ENCODE measurements at places on chromosomes 6 and 20. TPM values are rescaled to one million over a fixed set of nuclear protein-coding genes. Genes with fewer than 3 reads are reported as not detected.

GRCh38 chr6:129251669-129252376 lies 368.9 kb downstream of the LAMA2 start:
- DNase-seq: no peak

DNA sequence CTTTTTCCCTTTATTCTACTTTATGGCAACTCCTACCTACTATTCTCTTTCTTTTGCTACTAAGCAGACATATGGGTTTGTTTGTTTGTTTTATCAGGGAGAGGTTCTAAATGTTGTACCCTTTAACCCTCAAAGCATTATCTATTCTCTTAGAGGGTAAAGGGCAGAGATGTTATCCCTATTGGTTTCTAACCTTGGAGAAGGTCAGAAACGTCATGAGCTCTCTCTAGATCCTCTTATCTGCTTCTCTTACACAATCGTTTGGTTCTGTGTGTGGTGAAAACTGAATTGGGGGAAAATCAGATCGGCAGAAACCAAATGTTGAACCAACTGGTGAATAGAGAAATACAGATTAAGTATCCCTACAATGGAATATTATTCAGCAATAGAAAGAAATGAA lies 6.4 kb upstream of the MPC1 start:
- DNase-seq: no peak

- no peak for DNase-seq
Observed at GRCh38 chr6:2102966-2103365, 142.4 kb downstream of the GMDS start.

DNA sequence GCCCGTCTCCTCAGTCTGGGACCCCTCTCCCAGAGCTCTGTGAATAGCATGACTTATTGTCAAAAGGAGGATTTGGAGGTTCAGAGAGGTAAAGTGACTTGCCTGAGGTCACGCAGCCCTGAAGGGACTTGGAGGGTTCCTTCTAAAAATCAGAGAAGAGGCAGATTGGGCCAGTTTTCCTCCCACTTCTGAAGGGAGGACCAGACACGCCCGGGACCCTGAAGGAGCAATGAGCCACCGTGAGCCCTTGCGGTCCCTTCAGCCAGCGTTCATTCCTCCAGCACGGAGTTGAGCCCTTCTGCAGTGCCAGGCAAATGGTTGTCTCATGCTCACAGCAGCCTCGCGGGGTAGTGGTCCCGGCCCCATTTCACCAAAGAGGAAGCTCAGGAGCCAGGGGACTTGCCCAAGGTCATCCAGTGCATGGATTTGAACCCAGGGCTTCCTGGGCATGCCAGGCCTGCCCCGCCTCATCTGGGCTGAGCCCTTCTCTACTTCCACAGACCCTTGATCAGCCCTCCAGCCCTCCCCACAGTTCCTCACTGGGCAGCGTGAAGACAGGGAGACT lies 7.4 kb downstream of the SRC start:
- no peak for DNase-seq

GRCh38 chr6:170129691-170130171 lies 161.1 kb downstream of the DLL1 start:
- DNase-seq: peak; percentile 72

- peak; percentile 61 for DNase-seq
Observed at GRCh38 chr20:49916146-49917002, 1.0 kb upstream of the SPATA2 start.

GRCh38 chr6:35343092-35343834 lies 905 bp downstream of the PPARD start:
- DNase-seq: no peak

DNA sequence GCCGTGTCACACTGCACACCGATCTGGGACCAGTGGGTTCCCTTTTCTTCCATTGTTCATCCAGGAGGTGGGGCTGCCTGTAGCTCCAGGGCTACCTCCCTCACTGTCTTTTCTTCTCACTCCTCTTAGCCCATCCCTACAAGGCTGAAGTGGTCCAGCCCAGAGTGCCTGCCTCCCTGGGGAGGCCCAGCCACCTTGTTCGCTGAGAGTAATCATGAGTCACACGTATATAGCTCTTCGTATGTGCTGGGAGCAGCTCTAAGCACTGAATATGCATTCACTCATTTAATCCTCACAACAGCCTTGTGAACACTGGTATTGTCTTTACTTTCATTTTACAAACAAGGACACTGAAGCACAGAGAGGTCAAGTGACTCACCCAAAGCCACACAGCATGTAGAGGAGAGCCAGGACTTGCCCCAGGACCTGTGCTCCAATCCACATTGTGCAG lies 14.7 kb upstream of the CCDC167 start:
- no peak for DNase-seq

DNA sequence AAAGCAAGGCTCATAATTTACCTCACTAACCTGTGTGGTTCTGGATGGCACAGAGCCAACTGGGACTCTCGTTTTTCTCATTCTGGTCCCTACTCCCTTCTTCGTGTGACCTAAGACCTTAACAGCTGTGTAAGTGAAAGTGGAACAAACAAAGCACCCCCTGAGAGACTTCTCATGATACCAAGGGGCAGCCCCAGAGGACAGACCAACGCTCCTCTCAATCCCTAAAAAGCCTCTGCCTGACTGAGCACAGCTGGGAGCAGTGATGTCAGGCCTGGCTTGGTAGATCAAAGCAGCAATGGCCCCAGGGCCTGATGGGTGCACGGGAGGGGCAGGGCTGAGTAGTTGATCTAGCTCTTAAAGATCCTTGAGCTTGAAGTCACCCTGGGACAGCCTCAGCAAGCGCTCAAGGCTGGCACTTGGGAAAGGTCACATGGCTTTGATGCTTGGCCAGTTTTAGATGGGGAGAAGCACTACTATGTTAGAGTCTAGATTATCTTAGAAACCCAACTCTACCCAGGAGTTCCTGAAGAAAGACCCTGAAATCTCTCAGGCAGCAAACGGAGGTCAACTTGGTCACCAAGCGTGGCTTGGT lies 16.2 kb upstream of the TGM2 start:
- DNase-seq: no peak

- DNase-seq: no peak
Observed at GRCh38 chr6:106751501-106752252, 122.3 kb downstream of the QRSL1 start.

- no peak for DNase-seq
Observed at GRCh38 chr6:119079283-119079809, 882 bp upstream of the FAM184A start.

DNA sequence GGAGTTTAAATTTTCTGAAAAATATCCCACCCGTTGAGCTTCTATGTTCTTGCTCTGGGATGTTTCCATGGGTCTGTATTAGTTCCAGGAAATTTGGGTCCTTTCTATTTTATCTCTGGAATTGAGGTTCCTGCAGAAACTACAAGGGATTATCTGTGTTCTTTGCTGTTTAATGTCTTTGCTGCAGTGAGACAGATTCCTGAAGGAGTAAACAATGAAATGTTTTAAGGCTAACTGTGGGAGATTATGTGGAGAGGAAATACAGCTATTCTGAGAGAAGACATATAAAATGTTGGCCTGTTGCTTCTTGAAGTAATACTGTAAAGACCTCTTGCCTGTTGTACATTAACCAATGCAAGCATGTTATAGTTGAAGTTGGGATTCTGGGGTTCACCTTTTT lies 43.5 kb downstream of the SAMD5 start:
- no peak for DNase-seq

The SLC17A3 gene
- total RNA-seq: not detected

The LGSN gene
- not detected for total RNA-seq

The MEI4 gene
- total RNA-seq: not detected

The ABHD16B gene
- total RNA-seq: not detected
